ENCODE measurements at places on chromosomes 4 and X.

GRCh38 chrX:12439416-12439815 is 301.1 kb downstream of the FRMPD4 start:
- no peak for DNase-seq

DNA sequence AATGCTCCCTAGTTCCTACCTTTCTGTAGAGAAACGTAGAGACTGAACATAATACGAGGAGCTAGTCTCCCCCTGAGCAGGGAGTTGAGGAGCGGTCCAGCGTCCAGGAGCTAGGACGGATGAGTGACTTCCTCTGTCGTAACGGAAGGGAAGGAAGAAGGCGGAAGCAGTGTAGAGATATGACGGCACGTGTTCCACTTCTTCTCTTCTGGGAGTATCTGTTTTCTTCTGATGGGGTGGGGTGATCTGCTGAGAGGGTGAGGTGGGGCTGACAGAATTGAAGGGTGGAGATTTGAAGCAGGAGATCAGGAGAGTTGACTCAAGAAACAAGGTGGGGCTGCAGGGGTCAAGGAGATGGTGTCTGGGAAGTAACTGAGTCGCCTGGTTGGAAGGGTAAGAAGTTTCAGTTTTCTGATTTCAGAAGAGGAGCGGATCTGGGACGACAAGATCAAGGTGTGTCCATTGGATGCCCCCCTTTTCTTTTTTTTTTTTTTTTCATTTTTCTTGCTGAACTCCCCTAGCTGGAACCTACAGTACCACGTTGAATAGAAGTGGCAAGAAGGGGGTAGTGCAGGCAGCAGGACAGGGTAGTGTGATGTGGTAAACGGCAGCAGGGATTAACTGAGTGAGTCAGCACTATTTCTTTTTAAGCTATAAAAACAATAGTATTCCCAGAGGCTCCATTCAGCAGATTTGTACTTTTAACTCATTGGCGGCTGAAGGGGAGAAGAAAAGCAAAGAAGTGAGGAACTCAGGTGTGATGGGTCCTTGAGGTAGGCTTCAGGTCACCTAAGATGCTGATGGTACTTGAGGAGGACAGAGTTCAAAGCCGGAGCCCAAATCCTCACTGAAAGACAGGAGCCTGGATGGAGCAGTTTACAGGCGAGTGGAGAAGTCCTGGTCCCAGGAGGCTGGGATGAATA is 50.8 kb upstream of the SETD7 start:
- no peak for DNase-seq

DNA sequence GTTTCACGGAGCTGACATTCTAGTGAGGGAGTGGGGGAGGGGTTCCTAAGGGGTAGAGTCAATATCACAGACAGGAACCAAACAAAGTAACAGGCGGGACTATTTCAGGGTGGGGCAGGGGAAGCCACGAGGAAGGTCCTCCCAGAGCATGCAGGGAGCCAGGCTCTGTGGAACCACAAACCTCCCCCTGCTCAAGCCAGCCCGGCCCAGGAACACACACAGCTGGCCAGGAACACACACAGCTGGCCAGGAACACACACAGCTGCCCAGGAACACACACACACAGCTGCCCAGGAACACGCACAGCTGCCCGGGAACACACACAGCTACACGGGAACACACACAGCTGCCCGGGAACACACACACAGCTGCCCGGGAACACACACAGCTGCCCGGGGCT is 24.8 kb downstream of the EVC2 start:
- DNase-seq: no peak

GRCh38 chrX:39935411-39936064 is 162.2 kb downstream of the BCOR start:
- DNase-seq: no peak

- DNase-seq: no peak
Measured at GRCh38 chr4:16779028-16779675, 119.3 kb downstream of the LDB2 start.

GRCh38 chrX:132909643-132910042 is 48.8 kb downstream of the HS6ST2 start:
- DNase-seq: no peak

DNA sequence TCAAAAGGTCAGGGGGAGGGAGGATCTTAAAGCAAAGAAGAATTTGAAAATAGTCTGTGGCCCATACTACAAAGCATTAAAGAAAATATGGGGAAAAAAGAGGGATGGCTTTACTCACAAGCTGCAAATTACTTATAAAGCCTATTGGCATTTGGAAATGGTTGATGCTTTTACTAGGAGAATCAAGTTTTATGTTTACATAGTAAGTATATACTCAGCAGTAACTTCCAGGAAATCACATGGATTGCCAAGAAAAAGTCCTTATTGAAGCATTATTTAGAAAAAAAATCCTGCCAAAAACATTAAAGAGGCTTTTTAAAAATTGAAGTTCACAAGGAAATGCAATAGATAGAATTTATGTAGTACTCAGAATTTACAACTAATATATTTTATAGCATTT is 8.4 kb upstream of the SH3RF1 start:
- DNase-seq: no peak

DNA sequence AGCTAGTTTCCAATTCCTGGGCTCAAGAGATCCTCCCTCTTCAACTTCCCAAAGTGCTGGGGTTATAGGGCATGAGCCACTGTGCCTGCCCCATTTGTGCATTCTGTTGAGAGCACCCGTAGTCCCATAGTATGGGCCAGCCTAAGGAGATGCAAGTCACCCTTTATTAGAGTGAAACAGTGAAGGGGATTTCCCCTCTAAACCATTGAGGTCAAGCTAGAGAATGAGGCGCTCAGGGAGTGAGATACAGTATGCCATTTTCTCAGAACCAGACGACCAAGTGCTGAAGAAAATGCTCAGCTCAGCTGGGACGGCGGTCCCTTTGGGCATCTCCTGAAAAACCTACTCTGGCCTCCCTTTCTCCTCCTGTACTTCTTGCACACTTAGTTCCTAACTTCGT is 18.7 kb downstream of the RNF4 start:
- no peak for DNase-seq

DNA sequence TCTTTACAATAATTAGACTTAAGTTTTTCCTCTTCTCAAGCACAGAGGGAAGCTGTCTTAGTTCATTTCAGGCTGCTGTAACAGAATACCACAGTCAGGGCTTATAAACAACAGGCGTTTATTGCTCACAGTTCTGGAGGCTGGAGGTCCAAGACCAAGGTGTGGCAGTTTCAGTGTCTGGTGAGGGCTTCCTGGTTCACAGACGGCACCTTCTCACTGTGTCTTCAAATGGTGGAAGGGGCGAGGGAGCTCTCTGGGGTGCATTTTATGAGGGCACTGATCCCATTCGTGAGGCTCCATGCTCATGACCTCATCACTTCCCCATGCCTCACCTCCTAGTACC is 115.7 kb upstream of the MXRA5 start:
- DNase-seq: no peak

All from foreskin melanocyte (primary cell).